ENCODE measurements at places on chromosomes 11 and 22. TPM values are rescaled to one million over a fixed set of nuclear protein-coding genes. Genes with fewer than 3 reads are reported as not detected.

DNA sequence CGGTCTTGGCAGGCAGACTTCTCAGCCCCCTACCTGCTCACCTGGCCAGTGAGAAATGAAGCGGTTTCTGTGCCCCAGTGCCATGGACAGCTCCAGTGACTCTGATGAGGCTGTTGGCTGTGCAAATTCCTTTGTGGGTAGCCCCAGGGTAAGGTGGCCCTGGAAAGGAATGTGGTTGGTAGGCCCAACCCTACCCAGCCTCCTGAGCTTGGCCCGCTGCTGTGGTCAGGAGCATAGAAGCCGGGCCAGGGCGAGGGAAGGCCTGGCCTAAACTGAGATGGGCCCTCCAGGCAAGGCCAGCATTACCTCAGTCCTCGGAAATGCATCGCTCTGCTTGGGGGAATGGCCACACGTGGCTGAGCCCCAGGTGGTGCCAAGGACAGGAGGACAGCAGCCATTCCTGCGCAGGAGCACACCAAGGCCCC, 16.9 kb downstream of the DAGLA start:
- DNase-seq, result peak; percentile 80

Gene MUC15
- total RNA-seq, result 7.1 TPM

- no peak for DNase-seq
Measured at GRCh38 chr11:35600331-35600838, 17.9 kb upstream of the FJX1 start.

- DNase-seq, result no peak
Measured at GRCh38 chr11:110513846-110514437, 84.2 kb downstream of the FDX1 start.

DNA sequence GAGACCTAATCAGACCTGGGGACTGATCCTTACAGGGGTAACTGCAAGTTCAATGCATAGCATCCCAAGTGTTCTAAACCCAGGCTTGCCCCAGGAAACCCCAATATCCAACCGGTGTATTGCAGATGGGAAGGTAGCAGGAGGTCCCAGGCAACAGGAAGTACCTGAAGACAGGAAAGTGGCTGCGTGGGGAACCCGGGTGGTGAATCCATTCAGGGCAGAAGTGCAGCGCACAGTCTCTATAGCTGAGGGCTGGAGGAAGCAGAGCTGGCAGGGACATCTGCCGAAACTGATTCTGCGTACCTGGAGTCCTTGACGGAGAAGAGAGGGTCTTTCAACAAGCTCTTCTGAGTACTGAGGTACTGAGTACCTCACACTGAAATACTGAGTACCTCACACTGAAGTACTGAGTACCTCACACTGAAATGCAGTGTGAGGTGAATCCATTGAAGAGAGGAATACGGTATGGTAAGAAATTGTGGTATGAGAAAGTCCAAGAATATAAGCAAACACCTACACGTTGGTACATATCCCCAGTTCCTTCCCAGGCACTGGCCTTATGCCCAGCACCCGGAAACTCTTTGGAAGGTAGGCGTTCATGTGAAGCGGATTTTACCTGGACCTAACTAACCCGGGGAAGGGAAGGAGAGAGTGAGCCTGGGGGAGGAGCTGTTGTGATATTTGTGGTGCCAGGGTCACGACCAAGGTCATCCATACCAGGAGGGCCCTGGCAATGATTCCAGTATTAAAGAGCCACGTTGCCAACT, 20.1 kb downstream of the SCN4B start:
- no peak for DNase-seq

Gene TBX1
- total RNA-seq, result 7.4 TPM

DNA sequence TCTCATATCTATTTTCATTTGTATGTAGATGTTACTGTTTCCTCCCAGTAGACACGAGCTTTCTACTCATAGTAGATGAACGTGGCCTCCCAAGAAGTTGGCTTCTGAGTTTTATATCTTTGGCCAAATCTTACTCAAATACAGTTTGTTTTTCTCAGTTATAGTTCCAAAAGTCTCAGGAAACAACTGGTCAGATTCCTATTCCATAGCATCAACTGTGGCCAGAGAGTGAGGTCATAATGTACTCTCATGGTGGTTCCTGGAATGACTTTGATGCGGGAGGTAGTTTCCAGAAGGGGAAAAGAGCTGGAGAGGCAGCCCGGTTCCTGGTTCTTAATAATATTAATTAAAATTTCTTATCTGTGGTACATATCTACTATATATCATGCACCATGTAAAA, 77.3 kb downstream of the SLC17A6 start:
- DNase-seq, result no peak

DNA sequence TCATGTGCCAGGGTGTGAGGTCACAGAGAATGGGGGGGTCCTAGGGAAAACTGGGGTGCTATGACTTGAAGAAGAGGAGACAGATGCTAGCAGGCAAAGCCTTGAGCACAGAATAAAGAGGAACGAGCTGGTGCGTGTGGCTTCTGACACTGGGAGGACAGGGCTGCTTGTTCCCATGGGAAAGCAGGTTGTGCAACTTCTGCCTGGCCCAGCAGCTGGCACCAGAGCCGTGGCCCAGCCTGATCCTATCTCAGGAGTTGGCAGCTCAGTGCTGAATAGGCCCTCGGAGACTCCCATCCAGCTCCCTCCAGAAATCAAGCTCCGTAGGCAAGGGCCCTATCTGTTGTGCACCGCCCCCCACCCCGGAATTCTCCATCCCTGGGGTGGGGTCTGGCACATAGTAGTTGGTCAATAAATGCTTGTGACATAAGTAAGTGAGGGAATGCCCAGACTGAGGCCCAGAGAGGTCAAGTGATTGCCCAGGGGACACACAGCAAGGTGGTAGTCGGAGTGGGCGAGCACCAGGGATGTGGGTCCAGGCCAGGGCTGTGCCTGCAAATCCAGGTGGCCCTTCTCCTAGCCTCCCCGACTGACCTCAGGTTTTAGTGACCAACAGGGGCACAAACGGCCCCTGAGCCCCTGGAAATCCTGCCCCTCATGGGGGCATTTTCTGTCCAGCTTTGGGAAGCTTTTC, 19.5 kb upstream of the FADD start:
- no peak for DNase-seq

Gene NPAS4
- not detected for total RNA-seq

DNA sequence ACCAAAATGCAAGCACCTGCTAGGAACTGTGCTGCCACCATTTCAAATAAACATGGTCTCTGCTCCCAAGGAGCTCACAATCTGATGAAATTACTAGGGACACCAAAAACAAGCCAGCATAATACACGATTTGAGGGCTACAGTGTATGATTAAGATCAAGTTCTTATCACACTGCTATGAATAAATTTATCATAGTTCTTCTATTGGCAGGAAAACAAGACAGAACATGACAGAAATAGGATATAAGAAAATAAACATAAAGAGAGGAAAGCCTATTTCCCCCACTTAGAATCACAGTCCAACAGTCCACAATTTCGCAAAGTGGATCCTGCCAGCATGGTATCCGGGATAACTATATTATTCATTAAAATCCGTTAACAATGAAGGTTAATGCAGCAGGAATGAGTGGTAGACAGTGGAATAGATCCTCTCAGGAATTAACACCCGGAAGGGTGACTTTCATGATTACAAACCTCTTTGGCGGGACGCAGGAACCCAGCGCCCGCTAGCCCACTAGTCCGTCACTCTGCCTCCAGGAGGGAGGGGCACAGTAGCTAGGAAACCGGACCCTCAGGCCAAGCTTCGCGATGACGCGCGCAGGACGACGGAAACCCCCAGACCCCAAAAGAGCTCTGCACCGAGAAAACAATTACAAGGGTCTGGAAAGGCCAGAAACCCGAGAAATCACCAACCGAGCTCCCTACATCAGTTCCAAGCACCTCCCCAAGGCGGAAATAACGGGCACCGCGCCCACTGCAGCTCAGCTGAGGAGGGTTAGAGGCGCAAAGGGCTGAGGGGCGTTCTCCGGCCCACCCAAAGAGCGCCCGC, 607 bp downstream of the CCDC82 start:
- DNase-seq, result no peak

Gene OR2AG2
- total RNA-seq, result not detected

DNA sequence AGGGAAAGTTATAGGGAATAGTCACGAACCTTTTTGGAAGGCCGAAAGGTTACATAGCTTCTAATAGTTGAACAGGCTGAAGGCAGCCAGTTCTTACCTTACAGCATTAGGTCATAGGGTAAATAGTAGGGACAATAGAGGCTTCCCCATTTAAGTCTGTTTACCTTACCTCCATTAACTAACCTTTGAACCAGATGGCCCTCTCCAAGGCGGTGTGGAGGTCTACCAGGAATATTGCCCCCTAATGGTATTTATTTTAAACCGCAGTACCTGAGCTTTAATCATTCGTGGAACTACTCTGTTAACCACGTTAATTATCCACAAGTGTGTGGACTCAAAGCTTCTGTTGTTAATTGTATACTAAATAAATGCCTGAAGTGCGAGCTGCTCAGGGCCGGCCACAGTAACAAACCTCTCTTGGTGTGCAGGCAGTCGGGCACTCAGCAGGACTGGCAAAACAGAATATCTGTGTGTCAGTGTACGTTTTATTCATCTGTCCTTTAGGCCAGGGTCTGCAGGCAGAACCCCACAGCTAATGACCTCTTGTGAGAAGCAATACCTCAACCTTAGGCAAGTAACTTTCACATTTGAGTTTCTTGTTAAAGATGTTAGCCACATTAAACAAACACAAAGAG, 81.7 kb downstream of the PRCP start:
- DNase-seq, result no peak

- peak; percentile 63 for DNase-seq
Measured at GRCh38 chr11:64661146-64661545, 61.9 kb downstream of the NRXN2 start.

DNA sequence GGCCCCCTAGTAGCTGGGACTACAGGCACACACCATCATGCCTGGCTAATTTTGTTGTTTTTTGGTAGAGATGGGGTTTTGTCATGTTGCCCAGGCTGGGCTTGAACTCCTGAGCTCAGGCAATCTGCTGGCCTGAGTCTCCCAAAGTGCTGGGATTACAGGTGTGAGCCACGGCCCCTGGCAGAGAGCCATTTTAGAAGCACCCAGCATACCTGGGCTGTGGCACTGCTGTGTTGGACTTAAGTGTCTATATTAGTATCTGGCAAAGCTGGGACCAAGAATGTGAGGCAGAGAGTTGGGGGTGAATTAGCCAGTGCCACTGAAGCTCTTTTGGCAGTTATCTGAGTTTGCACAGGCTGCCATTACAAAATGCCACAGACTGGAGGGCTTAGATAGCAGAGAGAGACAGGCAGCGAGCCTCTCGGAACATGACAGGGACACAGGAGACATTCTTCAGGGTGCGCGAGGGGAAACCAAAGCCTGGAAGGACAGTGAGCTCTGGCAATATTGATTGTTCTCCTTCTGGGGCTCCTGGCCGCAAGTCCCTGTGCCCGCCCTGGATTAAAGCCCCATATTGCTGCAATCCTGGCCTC, 87.7 kb upstream of the ALX4 start:
- DNase-seq, result no peak

DNA sequence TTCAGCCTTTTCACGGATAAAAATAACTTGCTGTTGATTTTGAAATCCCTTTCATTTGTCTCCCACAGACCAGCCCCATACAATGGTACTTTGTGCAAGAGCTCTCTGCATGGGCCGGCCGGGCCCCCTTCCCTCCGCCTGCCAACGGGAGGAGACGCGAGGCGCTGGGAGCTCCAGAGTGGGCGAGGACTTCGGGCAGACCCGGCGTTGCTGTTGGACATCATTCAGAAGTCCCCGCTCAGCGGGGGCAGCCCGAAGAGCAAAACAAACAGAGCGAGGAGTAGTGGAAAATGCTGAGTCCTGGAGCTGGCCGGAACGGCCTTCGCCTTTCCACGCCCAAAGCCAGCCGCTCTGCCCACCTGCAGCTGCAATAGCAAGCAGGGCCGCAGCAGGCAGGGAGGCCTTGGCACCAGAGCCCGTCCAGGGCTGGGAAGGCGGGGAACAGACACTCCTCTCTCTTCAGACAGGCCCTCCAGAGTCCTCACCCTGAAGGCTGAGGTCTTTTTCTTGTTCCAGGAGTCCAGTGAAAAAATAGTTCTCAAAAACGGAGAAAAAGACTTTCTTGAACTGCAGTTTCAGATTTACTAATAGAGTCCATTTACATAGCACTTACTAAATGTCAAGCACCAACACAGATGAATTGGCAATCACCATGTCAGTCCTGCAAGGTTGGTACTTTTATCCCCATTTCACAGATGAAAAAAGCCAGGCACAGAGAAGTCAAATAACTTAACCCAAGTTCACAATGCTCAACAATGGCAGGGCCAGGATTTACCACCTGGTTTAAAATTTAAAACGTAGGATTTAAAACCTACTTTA, 135.5 kb downstream of the ETS1 start:
- no peak for DNase-seq

GRCh38 chr11:44775366-44775984, 48.7 kb downstream of the TSPAN18 start:
- DNase-seq, result peak; percentile 68

DNA sequence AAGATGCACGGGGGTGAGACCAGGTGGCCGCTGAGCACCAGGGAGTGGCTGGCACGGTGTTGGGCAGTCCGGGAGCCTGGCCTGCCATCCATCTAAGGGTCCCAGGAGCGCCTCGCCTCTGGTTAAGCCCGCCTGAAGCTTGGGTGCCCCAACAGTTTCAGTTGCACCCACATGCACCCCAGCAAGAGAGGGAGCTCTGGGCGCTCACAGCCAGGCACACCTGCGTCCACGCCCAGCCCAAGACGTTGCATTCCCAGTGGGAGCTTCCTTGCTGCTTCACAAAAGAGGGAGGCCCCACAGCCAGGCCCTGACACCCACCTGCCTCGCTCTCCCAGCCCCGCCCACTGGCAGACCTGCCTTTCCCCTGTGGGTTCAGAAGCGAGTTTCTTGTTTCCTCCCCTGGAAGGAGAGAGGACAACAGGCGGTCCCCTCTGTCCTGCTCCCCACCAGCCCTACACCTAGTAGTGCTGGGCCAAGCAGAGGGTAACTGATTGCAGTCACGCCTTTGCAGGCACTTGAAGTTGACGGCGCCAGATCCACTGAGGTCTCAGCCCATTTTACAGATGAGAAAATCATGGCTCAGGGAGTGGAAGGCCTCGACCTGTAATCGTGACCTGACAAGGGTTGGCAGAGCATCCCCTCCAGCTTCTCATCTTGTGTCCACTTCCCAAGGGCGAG, 35.4 kb downstream of the OSBPL5 start:
- DNase-seq, result no peak

Gene MRGPRX4
- not detected for total RNA-seq

DNA sequence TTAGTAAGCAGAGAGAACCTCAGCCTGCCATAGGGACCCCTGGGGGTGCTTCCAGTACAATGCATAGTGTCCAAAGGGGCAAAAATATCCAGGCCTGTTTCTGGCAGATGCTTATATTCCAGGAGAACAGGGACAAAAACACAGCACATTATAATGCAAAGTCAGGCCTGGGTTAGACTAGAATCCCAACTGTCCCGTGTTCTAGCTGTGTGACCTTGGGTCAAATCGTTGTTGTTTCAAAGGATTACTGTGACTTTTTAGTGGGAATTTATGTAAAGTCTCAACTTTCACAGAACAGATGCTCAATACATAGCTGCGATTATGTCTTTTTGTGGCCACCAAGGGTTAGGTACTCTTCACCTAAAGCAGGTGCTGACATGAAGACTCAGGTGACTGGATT, 86.0 kb downstream of the USP35 start:
- DNase-seq, result no peak

- no peak for DNase-seq
Measured at GRCh38 chr11:133164986-133165385, 367.3 kb downstream of the OPCML start.
